ENCODE measurements at places on chromosomes 6 and 20.

GRCh38 chr6:121430514-121431460 is 4.7 kb upstream of the GJA1 start:
- no peak for DNase-seq

- DNase-seq = peak; percentile 45
These were observed 65.5 kb upstream of the NFATC2 start for GRCh38 chr20:51608061-51608460.

DNA sequence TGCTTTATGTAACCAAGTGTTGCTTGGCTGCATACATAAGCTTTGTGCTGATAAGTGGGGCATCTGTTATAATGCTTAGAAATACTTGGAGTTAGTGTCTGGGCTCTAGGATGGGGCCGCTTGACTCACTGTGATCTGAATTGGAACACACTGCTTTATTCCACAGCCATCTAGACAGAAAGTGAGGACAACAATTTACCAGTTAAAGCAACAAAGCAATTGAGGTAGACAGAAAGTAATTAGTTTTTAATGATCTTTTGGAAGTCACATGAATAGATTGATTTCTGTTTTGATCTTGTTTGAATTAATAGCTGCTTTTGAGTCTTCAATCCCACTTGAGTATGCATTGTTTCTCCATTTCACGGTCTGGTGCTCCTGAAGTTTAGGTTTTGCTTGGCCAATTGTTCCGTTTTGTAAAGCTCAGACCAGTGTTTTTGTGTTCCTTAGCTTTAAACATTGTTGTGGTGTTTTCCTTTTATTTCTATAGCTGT is 157.5 kb downstream of the TRMT11 start:
- DNase-seq = no peak

GRCh38 chr20:10854976-10855375 is 181.2 kb upstream of the JAG1 start:
- no peak for DNase-seq

DNA sequence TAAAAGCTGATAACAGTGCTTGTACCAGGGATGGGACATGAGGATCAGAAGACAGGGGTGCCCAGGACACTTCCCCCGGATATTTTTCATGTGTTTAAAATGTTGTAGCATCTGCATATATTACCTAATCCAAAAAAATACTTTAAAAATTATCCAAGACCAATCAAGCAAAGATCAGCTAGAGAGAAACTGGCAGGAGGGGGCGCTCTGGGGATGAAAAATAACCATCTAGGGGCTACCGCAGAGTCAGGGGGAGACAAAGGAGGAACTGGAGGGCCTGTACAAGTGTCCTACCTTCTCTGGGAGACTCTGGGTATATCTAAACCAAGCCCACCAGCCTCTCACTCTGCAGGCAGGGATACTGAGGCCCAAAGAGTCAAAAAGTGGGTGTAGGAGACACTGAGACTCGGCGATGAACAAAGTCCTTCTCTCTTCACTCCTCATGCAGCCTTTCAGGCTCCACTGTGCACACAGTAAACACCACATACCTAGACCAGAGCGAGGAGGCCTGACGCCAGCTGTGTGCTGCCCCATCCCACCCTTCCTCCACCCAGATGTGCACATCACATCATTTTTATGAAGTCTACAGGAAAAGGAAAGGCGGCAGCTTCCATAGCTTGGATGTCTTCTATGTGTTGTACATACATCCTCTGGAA is 9.8 kb downstream of the RIMS4 start:
- DNase-seq = no peak

- peak; percentile 76 for DNase-seq
These were observed 38.2 kb downstream of the C6orf132 start for GRCh38 chr6:42104095-42104803.

GRCh38 chr20:44209686-44210405 is 725 bp downstream of the OSER1 start:
- DNase-seq = peak; percentile 18

- DNase-seq = no peak
These were observed 383.7 kb downstream of the CD83 start for GRCh38 chr6:14501240-14501639.

- peak; percentile 56 for DNase-seq
These were observed 71.5 kb downstream of the HFE start for GRCh38 chr6:26158581-26159356.

- no peak for DNase-seq
These were observed 43.1 kb downstream of the ESR1 start for GRCh38 chr6:151850479-151851003.

DNA sequence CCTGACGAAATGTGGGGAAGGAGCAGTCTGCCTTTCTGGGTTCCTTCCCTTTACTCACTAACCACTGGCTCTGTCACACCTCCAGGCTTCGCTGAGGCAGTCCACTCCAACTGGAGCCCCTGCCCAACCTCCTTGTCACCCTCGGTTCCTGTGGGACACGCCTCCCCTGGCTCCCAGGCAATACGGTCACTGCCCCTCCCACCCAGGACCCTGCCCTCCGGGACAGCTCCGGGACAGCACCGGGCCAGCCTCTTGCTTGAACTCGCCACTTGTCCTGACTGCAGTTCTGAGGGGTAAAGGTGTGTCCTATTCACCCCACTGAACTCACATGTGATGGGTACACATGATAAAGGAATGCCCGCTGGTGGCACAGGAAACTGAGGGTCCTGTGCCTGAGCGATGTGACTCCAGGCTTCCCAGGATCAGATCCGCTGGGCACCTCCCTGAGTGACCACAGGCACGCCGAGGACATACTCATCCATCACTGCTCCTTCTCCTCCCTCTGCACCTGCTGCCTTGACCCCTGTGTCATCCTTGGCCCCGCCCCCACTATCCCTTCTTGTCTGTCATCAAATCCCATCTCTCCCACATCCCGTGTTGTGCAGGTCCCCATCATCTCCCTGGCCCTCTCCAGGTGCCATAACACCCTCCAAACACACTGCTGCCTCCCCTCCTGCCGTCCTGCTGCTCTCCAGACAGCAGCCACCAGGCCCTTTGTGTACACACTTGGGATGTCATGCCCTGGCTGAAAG is 7.9 kb downstream of the SDCBP2 start:
- no peak for DNase-seq

DNA sequence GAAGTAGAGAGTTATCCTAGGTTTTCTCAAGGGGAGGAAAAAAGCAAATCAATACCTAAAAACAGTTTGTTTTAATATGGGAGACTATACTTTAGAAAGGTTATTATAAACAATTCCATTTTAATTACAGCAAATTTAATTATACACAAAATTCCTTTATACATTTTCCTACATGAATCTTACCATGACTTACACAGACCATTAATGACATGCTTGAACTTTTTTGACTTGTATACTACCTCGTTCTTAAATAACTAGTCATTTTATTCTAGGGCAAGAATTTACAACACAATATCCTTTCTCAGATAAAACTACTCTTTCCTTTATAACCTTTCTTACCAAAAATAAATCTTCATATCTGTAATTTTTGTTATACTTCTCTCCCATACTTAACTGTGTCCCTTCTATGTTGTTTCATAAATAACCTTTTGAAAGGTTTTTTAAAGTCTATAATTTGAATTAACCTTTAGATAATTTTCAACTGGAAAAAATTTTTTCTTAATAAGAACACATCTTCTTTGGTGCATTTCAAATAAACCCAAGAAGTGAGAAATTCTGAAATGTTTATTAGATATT is 729.4 kb downstream of the TENT5A start:
- DNase-seq = no peak

GRCh38 chr6:3484192-3484591 is 27.3 kb upstream of the SLC22A23 start:
- no peak for DNase-seq

DNA sequence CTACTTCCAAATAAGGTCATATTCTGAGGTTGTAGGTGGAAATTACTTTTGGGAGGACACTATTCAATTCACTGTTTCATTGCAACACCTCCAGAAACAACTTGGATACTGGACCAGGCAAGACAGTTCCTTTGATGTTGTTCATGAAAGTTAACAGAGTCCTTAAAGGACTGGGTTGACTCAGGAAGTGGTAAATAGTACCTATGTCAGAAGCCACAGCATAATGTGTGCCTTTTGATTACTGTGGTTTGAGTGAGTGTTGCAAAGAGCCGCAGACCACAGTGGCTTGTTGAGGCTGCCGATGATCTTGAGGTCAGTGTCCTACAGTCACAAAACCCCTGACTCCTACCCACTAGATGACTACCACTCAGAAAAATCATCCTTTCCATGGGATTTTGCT is 10.9 kb downstream of the IL20RA start:
- DNase-seq = peak; percentile 62

GRCh38 chr6:1609648-1610496 is at the start of gene FOXC1:
Gene FOXC1 (plus strand): TSS chr6:1609915. CDS start chr6:1610446, 531 bp downstream.
- peak; percentile 43 for DNase-seq

- no peak for DNase-seq
These were observed 14.8 kb upstream of the CALHM6 start for GRCh38 chr6:116446399-116446798.

Data from activated naive CD4-positive, alpha-beta T cell treated with Interleukin-2 at 50 U/mL for 16 hours (primary cell).